ENCODE measurements at places on chromosomes 7 and 10.

DNA sequence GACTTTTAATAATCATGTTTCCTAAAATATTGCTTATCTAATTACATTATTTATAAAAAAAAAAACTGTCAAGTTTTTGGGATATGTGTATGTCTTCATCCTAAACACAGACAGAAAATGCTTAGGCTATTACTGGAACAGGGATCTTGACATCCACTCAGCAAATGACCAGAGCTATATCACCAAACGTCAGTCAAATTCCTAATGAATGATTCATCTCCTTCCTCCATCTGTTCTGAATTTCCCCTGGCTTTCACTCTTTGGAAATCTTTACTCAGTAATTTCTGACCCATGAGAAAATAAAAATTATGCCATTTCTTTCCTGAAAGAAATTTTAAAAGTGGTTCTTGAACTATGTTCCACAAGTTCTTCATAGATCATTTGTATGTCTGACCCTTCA is 552.4 kb upstream of the KCND2 start:
- DNase-seq, result peak; percentile 60

- DNase-seq, result no peak
Measured at GRCh38 chr7:12588259-12588904, 17.9 kb downstream of the SCIN start.

DNA sequence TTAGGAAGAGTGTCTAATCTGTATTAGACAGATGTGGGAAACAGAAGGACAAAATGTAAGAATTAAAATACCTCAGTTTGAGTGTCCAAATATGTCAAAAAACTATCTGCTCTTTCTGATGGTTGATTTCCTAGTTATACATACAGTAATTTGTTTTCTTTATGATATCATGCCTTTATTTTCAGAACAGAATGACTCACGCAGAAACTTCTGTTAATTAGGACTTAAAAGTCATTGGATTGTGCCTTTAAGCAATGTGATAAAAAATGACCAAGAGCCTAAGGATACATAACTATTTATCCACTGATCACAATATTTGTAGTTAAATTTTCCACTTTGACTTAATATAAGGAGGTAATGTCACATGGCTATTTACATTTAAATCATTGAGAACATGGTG is 206.7 kb upstream of the PTPRZ1 start:
- no peak for DNase-seq

DNA sequence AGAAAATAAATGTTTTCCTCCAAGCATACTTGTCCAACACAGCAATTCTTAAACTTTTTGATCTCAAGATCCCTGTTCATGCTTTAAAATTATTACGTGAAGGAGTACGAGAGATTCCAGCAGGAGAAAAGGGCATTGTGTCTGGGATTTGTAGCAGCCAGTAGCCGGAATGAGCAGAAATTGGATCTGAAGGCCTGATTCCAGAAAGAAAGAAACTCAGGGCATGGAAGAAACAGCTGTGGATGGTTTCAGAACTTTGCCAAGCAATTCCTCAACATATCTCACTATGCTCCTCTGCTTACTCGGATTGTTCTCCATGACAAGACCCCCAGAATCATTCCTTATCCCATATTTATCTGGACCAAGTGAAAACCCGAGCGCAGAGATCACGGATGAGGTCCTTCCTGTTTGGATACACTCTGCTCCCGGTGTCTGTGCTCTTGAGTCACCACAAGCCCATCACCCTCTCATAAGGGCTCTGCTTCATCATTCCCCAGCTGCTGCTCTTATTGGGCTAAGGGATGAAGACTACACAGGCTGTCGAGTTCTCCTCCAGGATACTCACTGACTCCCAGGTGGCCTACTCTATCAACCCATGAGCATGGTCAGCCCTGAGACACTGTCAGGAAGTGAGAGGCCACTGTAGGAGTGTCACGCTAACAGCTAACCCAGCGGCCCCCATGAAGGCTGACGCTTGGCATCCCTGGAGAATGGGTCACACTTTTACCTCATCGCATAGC is 121.0 kb upstream of the LANCL2 start:
- no peak for DNase-seq

- no peak for DNase-seq
Measured at GRCh38 chr7:151644554-151644953, 124.9 kb upstream of the RHEB start.

GRCh38 chr7:52726986-52727385 is 308.4 kb upstream of the POM121L12 start:
- no peak for DNase-seq

DNA sequence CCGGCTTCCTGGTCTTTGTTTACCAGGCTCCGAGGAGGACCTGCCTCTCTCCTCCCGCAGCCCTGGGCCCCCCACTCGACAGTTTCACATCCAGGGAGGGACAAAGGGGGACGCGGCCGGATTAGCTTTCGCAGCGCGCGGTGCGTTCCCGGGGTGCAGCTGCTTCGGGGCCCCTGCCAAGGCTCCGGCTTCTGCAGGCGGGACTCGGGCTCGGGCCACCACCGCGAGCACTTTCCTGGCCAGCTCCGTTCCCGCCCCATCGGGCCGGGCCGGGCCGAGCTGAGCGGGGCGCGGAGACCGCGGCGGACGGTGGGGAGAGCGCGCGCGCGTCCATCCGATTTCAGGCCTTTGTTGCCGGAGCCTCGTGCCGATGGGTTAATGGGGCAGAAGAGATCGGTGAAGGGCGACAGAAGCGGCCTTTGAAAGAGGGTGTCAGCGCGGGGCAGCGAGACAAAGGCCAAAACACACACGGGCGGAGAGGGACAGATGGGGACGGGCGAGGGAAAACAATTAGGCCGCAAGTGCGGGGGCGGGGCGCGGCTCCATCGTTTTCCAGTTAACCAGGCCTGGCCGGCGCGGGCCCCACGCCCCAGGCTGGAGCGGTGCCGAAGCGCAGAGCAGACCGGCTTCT is 8.5 kb upstream of the UNCX start:
- peak; percentile 92 for DNase-seq

DNA sequence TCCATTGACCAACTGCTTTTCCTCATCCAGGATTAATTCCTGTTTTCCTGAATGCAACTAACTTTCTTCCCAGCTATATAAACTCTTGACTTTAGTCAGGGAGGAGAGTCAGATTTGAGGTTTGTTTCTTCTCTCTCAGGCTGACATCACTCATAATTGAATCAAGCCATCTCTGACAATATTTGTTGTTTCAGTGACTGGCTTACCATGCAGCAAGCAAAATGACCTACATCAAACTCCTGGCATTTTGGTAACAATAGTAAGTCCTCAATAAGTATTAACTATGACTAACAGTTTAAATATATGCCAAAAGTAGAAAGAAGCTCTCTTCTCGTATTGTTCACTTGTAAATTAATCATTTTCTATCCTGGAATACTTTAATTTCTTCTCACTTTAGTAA is 625.7 kb upstream of the KCND2 start:
- DNase-seq, result no peak

DNA sequence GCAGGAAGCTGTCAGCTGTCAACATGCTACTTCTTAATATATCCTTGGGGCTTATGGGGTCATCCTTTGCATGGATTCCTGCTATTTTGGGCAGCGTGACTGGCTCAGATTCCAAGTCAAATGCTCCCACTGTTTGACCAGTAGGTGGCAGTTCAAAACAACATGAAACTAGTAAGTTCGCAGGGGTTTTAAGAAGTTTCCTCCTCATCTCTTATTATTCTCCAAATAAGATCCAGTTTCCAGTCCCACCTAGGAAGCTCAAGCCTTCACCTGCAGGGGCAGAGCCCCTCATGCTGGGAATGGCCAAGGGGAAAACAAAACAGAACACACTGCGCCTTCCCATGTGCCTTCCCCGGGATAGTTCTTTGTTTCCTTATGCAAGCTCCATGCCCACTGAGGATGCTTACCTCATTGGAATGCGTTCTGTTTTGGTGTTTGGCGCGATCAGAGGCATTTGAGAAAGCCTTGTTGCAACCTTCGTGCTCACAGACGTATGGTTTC is 259.8 kb downstream of the GLI3 start:
- peak; percentile 80 for DNase-seq

DNA sequence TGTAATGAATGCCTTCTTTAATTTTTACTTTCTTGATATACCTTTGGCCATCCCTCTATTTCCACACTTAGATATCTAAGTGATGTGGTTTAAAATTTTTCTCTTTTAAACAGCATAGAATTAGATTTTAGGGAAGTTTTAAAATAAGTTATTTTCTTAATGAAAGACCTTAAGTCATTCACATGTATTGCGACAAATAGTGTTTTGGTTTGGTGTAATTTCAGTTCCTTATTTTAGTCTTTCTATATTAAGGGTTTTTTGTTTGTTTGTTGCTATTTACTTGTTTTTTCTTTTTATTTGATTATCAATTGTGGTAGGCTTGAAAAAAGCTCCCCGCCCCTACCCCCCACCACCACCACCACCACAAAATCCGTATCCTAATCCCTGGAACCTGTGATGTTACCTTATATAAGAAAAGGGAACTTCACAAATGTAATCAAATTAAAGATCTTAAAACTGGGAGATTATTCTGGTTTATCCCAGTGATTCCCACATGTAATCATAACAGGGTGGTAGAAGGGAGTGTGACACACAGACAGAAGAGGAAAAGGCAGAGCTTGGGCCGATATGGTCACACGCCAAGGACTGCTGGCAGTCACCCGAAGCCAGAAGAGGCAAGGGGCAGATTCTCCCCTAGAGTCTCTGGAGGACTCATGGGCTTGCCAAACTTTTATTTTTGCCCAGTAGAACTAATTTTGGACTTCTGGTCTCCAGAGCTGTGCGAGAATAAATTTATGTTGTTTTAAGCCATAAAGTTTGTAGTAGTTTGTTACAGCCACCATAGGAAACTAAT is 149.7 kb downstream of the NPSR1 start:
- DNase-seq, result no peak

GRCh38 chr10:120735773-120736371 is 115.3 kb upstream of the WDR11 start:
- DNase-seq, result no peak

DNA sequence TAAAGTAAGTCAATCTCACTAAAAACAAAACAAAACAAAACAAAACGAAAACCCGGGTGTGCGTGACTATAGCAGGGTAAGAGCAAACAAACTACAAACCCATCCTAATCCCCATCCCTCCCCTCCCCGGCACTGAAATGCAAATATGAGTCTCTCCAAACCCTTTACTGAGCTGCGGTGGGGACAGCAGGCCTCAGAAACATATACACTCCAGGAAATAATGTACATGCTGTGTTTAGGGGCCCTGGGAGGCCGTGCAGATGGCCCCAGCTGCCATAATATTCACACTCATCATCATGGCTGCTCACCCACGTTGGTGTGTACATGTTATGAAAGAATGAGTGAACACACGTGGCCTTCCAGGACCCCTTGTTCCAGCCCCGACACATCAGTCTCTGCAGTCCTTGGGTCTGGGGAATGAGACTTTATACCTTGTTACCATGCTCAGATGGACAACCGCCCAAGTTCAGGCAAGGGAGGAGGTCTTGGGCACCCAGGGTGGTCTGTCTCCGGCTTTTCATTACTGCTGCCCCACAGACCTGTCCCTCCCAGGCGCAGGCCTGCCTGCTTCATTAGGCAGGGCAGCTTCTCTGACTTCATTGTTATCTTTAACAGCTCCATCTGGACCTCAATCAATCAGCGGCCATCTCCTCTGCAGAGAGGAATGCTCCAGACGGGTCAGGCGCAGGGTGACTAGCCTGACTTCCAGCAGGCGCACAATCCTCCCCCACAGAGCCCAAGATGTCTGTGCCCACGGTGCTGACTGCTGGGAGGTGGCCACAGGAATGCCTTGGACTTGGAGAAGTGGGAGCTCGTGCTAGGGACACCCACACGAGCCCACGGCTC is 20.6 kb downstream of the HSPA12A start:
- DNase-seq, result peak; percentile 93

- DNase-seq, result no peak
Measured at GRCh38 chr7:154388412-154388811, 336.2 kb downstream of the DPP6 start.

DNA sequence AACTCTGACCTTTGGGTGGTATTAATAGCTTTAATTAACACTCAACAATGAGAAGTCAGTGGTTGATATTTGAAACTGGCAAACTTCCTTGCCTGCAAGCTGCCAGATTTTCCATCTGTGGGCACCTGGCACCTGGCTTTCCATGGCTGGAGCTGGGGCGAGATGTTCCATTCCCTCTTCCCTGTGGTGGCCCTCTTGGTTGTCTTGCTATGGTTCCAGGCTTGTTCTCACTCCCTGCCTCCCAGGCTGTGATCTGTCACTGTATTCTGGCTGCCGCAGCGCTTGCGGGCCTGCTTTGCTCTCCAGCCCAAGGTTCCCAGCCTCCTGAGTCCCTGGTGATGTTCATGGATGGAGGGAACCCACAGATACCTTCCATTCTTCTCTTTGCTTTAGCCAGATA is 201.0 kb downstream of the FRMD4A start:
- no peak for DNase-seq

DNA sequence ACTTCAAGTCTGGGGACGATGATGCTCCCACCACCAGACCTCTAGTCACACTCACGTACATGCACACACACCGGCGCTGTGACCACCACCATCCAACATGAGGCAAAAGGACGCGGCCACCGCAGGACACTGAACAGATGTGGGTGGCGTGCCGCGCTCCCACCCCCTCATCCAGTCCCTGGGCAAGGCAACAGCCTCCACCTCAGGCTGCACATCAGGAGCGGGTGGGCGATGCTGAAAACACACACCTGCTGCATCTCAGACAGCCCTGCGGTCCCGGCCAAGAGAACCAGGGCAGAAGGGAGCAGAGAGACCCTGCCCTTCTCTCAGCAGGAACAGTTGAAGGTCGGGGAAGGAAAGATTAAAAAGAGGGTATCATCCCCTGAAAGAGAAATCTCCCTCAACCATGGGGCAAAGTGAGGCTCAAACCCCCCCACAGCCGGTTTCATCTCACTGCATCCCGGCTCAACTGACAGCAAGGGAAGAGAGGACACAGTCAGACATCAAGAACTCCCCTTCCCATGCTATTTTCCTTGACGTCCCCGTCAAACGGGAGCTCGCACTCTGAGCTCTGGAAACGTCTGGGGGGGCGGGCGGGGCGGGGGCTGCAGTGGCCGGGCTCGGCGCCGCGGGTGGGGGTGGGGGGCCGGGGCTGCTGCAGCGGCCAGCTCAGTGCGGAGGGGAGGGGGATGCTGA is 1.1 kb downstream of the CAMK2G start:
- peak; percentile 24 for DNase-seq

DNA sequence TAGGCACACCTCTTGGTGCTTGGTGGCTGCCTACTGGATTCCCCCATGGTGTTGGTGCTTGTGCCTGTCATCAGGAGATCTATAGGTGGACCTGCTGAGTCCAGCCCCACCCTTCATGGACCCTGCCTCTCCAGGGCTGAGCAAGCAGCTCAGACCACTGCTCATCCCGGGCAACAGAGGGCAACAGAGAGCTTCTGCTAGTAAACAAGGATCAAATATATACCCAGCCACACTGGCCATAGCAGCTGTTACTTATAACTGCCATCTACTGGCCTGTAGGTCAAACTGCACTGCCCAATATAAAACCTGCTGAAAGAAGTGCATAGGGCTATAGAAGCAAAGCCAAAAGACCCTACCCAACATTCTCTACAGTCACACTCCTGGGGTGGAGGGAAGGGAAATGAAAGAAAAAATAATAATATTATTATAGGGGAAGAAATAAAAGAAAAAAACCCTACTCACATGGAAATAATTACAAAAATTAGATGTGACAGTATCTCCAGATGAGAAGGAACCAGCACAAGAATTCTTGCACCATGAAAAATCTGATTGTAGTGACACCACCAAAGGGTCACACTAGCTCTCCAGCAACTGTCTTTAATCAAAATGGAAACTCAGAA is 54.9 kb upstream of the ZNF800 start:
- DNase-seq, result no peak

All from eye (tissue), 1 donor.